Cardiac muscle cell (in vitro differentiated cells and primary cell): ENCODE measurements at places on chromosomes 13 and 19. TPM values are rescaled to one million over a fixed set of nuclear protein-coding genes. Genes with fewer than 3 reads are reported as not detected.

The ZNF814 gene
- 13.6 and 14.8 TPM in 2 replicates for total RNA-seq

The FCER2 gene
- not detected in 2 replicates for total RNA-seq

The GARIN5A gene
- 7.7 and 9.4 TPM in 2 replicates for total RNA-seq

The ZNF441 gene
- total RNA-seq: 4.5 and 26.9 TPM in 2 replicates

The PRODH2 gene
- 0.09 TPM in 1 of 2 replicates, not detected in the other for total RNA-seq

The SPACA6 gene
- total RNA-seq: 13.8 and 23.4 TPM in 2 replicates

The DHDH gene
- 2.2 and 4.8 TPM in 2 replicates for total RNA-seq

The SBK3 gene
- total RNA-seq: 0.71 and 0.88 TPM in 2 replicates

The CATSPERD gene
- 0.11 TPM in 1 of 2 replicates, not detected in the other for total RNA-seq

The KLK2 gene
- not detected in 2 replicates for total RNA-seq

The KIRREL2 gene
- 3.5 and 4.2 TPM in 2 replicates for total RNA-seq

The MAP4K1 gene
- total RNA-seq: 2.4 and 3.9 TPM in 2 replicates

The EMP3 gene
- total RNA-seq: 32.5 and 39.8 TPM in 2 replicates

The KLK15 gene
- not detected in 2 replicates for total RNA-seq

The RGL3 gene
- total RNA-seq: 29.2 and 52.1 TPM in 2 replicates

The MAG gene
- 2.1 and 2.4 TPM in 2 replicates for total RNA-seq

The ZNF534 gene
- 1.5 and 2.6 TPM in 2 replicates for total RNA-seq

The RAB8A gene
- 38.2 and 52.0 TPM in 2 replicates for total RNA-seq

The SCN1B gene
- 1.2 and 4.2 TPM in 2 replicates for total RNA-seq

The COX6B1 gene
- total RNA-seq: 817 and 1,352 TPM in 2 replicates

The SMIM44 gene
- not detected in 2 replicates for total RNA-seq

The FBXO27 gene
- 17.8 and 21.0 TPM in 2 replicates for total RNA-seq

The XAB2 gene
- 62.0 and 81.5 TPM in 2 replicates for total RNA-seq

The RXFP2 gene
- total RNA-seq: not detected in 2 replicates

The F2RL3 gene
- 0.33 and 0.67 TPM in 2 replicates for total RNA-seq

The MTUS2 gene
- 37.3 and 96.9 TPM in 2 replicates for total RNA-seq

The PSG7 gene
- total RNA-seq: not detected in 2 replicates

The NTF4 gene
- 11.8 TPM in 2 replicates for total RNA-seq

The PBX4 gene
- total RNA-seq: 6.7 and 11.8 TPM in 2 replicates

The OLFM4 gene
- total RNA-seq: not detected in 2 replicates

The ZNF525 gene
- total RNA-seq: 3.2 and 7.1 TPM in 2 replicates

The ADM5 gene
- total RNA-seq: 3.6 and 5.1 TPM in 2 replicates

The VSTM2B gene
- 0.39 TPM in 1 of 2 replicates, not detected in the other for total RNA-seq

The ZNF460 gene
- total RNA-seq: 28.0 and 59.4 TPM in 2 replicates

The CACNA1A gene
- 5.1 and 6.8 TPM in 2 replicates for total RNA-seq
